ENCODE measurements at places on chromosomes 6 and 20.

DNA sequence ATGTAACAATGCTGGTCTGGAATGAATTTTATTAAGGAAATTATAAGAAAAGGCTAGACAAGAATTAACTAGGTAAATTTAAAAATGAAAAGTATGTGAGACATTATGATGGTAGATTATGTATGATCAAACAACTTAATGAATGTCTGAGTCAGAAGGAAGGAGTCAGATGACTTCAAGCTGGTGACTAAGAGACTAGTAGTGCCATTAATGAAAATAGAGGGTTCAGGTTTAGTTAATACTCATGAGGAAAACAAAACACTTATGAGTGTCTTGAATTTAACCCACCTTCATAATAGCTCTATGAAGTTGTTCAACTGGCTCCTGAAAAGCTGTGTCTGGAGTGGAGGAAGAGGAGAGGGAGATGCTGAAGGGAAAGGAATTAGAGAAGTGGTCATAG lies 256.3 kb downstream of the ADGRB3 start:
- no peak for DNase-seq

DNA sequence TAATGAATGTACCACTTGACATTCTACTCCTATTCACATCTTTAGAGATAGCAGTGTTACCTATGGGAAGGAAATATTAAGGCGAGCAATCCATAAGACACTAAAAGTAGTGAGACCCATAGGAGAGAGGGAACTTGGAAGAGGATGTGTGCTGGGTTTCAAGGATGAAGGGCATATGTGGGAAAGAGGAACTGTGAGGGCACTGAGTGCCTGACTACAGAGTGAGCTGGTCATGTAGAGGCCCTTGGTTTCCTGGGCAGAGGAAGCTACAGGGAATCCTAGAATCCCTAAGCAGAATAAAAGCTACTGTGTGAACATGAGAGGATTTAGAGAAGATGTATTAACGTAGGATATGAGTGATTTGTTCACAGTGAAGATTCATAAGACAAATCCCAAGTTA lies 262.8 kb downstream of the FARS2 start:
- DNase-seq = no peak

GRCh38 chr6:14476793-14477531 lies 359.4 kb downstream of the CD83 start:
- DNase-seq = no peak

- DNase-seq = no peak
Observed at GRCh38 chr6:16108921-16109658, 19.8 kb upstream of the MYLIP start.

- DNase-seq = no peak
Observed at GRCh38 chr6:131470534-131470933, 102.5 kb upstream of the ARG1 start.

- DNase-seq = no peak
Observed at GRCh38 chr20:34404803-34405202, 41.7 kb downstream of the ITCH start.

GRCh38 chr6:159808647-159809046 lies 8.6 kb downstream of the PNLDC1 start:
- no peak for DNase-seq

GRCh38 chr6:152146385-152146784 lies 338.9 kb downstream of the ESR1 start:
- DNase-seq = no peak

GRCh38 chr6:106124437-106125430 lies 38.6 kb downstream of the PRDM1 start:
- no peak for DNase-seq

- no peak for DNase-seq
Observed at GRCh38 chr20:32359633-32360332, 1.7 kb downstream of the ASXL1 start.

DNA sequence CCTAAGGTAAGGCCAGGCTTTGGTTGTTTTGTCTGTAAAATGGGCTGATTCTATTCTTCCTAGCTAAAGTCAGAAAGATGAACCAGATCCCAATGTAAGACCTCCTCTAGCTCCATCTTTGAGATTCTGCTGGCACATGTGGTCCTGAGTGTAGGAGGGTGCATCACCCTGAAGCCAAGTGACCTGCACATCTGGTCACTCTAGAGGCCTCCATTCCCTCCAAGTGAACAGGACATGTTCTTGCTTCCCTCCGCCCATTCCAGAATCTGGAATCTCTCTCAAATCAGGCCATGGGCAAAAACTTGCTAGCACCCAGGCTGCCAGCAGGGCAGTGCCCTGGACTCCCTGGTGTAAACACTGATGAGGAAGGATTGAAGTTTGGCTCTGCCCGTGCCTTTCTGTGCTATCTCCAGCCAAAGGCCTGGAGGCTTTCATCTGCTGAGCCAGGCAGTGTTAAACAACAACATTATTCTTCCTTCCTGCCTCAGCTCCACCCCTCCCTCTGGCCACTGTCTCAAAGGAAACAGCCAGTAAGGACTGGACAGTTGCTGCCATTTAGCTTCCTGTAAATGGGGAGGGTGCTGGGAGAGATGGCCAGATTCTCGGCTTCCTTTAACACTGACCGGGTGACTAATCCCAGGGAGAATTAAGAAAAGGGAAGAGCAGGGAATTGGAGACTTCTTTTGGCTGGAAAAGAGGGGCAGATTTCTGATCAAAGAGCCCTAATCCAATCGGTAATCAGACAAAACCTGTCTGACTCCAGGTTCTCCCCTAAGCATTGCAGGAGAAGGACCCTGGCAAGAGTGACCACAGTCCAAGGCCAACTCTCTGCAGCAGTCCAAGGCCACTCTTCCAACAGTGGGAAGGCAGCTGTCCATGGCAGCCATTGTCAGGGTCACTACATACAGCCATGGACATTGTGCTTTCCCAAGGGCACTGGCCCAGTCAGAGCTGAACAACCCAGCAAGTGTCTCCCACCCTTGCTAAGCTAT lies 19.5 kb upstream of the ADGRF1 start:
- no peak for DNase-seq
